ENCODE measurements at places on chromosomes 4 and X. TPM values are rescaled to one million over a fixed set of nuclear protein-coding genes. Genes with fewer than 3 reads are reported as not detected.

SHOX gene
- not detected for total RNA-seq

GSX2 gene
- not detected for total RNA-seq

HSPA4L gene
- 0.02 TPM for total RNA-seq

- H3K27ac ChIP-seq = no peak overlapping the region
- no peaks in the 10 kb centered on the region for H3K27me3 ChIP-seq
- H3K4me3 ChIP-seq = no peak overlapping the region
- H3K4me1 ChIP-seq = no peaks in the 10 kb centered on the region
Observed at GRCh38 chr4:6375620-6376295, 96.7 kb downstream of the PPP2R2C start.

DNA sequence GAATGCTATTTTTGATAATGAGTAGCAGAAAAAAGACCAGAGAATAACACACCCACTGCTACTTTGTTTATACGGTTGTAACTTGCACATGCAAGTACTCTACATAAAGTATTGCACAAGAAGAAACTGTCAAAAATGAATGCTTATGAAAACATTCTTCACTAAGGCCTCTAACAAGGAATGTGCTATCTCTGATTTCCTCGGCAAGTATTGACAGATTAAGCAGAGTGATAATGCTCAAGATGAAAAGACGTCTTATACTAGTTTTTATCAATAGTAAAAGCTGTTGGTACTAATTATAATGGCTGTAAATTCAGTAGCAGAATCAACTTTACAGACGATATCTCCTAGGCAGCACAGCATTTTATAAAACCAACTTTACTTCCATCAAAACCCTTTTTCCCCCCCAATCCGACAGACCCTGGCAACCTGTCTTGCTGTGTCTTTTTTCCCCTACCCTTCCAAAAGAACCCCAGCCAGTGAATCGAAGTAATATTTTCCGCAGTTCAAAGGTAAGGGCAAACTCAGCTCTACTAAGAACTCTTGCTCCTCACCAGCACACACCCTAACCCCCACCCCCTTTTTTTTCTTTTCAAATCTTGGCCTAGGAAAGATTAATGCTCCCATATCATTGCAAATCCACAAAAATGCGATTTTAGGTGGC, 1.5 kb downstream of the FRYL start:
- H3K27ac ChIP-seq = peak overlapping the region; percentile 88
- H3K4me1 ChIP-seq = peaks cover 52% of the 10 kb centered on the region
- H3K27me3 ChIP-seq = no peaks in the 10 kb centered on the region
- peak overlapping the region; percentile 91 for H3K4me3 ChIP-seq

GRCh38 chrX:153556767-153557166, 39.3 kb downstream of the ATP2B3 start:
- H3K4me3 ChIP-seq = no peak overlapping the region
- H3K4me1 ChIP-seq = no peaks in the 10 kb centered on the region
- H3K27me3 ChIP-seq = no peaks in the 10 kb centered on the region
- H3K36me3 ChIP-seq = no peaks in the 10 kb centered on the region

GRCh38 chr4:123116412-123116811, 194.0 kb upstream of the NUDT6 start:
- peaks cover 9% of the 10 kb centered on the region for H3K36me3 ChIP-seq
- no peaks in the 10 kb centered on the region for H3K27me3 ChIP-seq
- H3K27ac ChIP-seq = no peak overlapping the region
- H3K4me1 ChIP-seq = no peaks in the 10 kb centered on the region
- DNase-seq = no peak

GRCh38 chr4:100414016-100414790, 103.6 kb downstream of the EMCN start:
- no peak overlapping the region for H3K4me3 ChIP-seq
- H3K27ac ChIP-seq = no peak overlapping the region
- no peak for DNase-seq
- no peaks in the 10 kb centered on the region for H3K36me3 ChIP-seq
- no peaks in the 10 kb centered on the region for H3K4me1 ChIP-seq

DNA sequence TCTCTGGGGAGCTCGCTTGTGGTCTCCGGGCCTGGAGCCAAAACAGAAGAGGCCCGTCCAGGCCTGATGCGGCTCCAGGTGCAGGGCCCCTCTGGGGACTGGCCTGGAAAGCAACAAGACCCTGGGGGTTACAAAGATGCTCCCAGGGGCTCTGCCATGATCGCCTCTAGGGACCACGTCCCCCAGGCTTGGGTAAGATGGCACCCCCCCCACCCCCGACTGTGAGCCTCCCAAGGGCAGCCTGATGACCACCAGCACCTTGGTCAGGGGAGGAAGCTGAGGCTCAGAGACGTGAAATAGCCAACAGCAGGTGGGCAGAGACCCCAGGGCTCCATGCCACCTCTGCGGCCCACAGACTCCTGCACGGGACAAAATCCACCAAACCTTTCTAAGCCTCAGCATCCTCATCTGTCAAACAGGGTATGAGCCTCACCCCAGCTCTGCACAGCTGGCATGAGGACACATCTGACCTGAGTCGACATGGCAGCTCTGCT, 25.4 kb downstream of the C4orf50 start:
- no peaks in the 10 kb centered on the region for H3K27me3 ChIP-seq
- H3K4me1 ChIP-seq = peaks cover 9% of the 10 kb centered on the region
- no peaks in the 10 kb centered on the region for H3K36me3 ChIP-seq

DNA sequence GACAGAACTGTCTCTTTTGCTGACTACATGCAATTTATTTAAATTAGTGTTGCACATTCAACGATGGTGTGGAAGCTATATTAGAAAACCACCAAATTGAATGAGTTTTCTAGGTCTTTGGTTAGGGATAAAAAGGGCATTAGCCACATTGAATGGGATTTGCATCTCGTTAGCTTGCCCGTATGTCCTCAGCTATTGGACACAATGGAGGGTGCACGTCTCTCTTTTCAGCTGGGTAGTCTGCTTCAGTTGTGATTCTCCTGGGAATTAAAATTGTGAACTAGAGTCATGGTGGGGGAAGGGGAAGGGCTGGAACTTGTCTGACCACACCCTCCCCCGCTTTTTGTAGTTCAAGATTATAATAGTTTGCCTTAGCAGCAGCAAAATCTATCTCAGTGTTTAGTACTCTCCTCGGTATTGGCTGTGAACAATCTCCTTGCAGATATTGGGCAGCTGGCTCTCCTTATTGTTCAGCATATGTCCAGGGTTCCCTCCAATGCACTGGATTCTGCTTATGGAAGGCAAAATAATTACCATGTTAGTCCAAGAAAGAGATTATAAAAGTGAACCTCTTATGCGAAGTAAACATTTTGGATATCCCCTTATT, 23.3 kb downstream of the TRIM2 start:
- no peak overlapping the region for H3K4me3 ChIP-seq
- H3K36me3 ChIP-seq = peaks cover 10% of the 10 kb centered on the region
- no peak overlapping the region for H3K27ac ChIP-seq

EBP gene
- 246 TPM for total RNA-seq

- no peaks in the 10 kb centered on the region for H3K27me3 ChIP-seq
- H3K36me3 ChIP-seq = peaks cover 13% of the 10 kb centered on the region
- no peak overlapping the region for H3K4me3 ChIP-seq
- H3K27ac ChIP-seq = no peak overlapping the region
Observed at GRCh38 chr4:169404960-169405359, 134.2 kb upstream of the SH3RF1 start.

DNA sequence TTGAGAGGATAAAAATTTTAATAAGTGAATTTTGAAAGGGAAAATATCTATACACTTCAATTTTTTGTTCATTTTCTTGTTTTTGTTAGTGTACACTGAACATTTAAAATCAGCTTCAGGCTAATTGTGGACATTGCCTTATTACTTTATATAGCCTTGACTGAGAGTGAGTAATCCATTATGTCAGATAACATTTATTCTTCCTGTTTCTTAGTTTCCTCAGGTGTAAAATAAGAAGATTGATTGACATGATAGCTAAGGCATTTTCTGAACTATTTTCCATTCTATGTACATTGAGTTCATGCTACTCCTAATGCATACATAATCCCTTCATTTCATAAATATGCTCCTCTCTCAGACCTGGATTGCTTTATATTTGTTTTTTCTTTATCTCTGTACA, 607.3 kb upstream of the AADAT start:
- H3K4me1 ChIP-seq = no peaks in the 10 kb centered on the region
- no peak overlapping the region for H3K27ac ChIP-seq
- no peaks in the 10 kb centered on the region for H3K36me3 ChIP-seq

GRCh38 chr4:88411491-88412096, 32.9 kb downstream of the HERC6 start:
- peaks cover 72% of the 10 kb centered on the region for H3K36me3 ChIP-seq
- DNase-seq = no peak
- no peak overlapping the region for H3K4me3 ChIP-seq
- H3K4me1 ChIP-seq = peaks cover 2% of the 10 kb centered on the region
- H3K27me3 ChIP-seq = no peaks in the 10 kb centered on the region
- no peak overlapping the region for H3K27ac ChIP-seq
